Femur (tissue), 1 donor: ENCODE measurements at places on chromosomes 16 and 17.

GRCh38 chr16:56606476-56607108 lies 1.8 kb upstream of the MT2A start:
- no peak for DNase-seq

DNA sequence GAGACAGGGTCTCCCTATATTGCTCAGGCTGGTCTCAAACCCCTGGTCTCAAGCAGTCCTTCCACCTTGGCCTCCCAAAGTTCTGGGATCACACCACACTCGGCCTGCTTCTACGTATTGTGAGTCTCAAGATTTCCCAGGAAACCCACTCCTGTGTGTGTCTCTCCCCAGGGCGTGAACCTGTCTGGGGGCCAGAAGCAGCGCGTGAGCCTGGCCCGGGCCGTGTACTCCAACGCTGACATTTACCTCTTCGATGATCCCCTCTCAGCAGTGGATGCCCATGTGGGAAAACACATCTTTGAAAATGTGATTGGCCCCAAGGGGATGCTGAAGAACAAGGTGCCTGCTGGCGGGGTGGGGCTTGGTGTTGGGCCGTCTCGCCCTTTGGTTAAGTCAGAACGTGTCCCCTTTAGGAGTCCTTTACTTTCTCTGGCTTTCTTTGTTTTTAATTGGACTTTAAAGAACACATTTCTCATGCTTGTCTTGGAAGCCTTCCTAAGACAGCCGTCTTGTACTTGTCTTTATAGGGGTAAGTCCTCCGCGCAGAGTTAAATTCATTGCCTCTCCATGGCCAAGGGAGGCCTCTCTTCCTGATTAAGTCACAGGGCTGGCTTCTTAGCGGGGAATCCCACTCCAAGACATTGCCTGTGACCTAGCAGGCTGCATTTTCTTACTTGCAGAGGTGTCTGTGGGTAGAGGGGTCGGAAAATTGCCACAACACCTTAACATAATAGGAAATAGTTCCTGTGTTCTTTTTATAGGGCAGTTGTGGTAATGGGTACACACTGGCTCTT lies 136.4 kb downstream of the ABCC6 start:
- no peak for DNase-seq

- no peak for DNase-seq
Measured at GRCh38 chr17:16381496-16381820, 567 bp downstream of the UBB start.

GRCh38 chr17:79001190-79002020 lies 8.2 kb downstream of the CANT1 start:
- DNase-seq: no peak

GRCh38 chr17:76147211-76148014 lies 6.4 kb upstream of the FOXJ1 start:
- DNase-seq: no peak

DNA sequence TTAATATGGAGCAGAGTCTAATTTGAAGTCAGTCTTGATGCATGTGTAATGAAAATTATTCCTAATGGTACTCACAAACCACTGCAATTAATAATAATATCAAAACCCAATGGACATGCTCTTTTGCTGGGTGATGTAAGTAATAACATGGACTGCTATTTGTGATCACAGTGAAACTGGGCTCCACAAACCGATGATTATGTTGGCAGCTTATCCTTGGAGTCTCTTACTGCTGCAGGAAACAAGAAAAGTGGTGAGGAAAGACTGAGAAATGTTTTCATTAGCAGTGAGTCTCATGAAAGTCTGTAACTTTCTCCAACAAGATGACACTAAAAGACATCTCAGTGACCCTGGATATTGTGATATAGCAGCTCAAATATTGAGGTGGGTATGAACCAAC lies 45.2 kb downstream of the TMEM100 start:
- DNase-seq: no peak

DNA sequence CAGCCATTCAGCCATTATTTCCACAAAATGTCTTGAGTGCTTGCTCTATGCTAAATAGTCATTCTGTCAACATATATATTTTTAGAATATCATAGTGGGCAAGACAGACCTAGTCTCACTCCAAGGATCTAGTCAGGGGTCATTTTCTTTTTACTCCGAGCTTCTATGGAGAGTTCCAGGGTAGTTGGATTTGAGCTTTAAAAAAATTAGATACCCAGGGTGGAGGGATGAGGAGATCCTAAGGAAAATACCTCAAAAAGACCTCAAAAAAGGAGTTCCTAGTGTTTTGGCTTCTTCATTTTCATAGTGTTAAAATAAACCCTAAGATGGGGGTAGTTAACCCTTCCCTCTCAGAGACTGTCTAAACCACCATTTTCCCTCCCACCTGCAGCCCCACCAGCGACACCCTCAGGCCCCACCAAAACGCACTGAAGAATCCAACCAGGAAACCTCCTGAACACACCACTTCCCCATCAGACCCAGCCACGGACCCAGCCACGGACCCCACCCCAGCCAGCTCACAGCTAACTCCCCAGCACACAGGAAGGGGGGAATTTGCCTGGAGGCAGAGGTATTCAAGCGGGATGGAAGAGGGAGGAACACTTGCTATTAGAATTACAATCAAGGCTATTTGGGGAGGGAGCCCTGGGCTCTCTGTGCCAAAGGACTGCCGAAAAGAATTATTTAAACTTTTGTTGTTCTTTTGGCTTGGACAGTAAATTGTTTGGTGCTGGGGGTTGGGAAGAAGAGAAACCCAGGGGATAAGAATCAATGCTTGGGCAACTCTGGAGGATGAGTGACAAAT lies 2.2 kb downstream of the ETV4 start:
- DNase-seq: no peak

DNA sequence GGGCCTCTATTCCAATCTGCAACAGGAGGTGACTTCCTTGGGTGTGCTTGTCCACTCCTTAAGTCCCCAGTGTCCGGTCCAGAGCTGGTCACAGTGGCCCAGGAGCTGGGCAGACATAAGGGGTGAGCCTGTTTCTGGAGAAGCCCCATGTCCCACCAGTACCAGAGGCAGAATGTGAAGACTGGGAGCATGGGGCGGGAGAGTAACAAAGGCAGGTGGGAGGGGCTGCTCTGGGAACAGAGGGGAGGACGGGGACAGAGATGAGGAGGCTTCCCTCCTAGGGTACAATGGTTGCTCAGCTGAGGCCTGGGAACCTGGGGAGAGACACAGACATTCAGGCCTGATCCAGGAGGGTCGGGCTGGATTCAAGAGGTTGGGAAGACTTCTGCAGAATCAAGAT lies 323.3 kb upstream of the TNRC6C start:
- no peak for DNase-seq

GRCh38 chr17:58300336-58300735 lies 19.6 kb upstream of the MPO start:
- no peak for DNase-seq

GRCh38 chr17:48629411-48629759 lies 3.2 kb upstream of the HOXB9 start:
- no peak for DNase-seq

GRCh38 chr17:12070561-12070960 lies 49.9 kb downstream of the MAP2K4 start:
- DNase-seq: no peak

GRCh38 chr16:4683255-4684057 lies 9.9 kb upstream of the NUDT16L1 start:
- DNase-seq: no peak

DNA sequence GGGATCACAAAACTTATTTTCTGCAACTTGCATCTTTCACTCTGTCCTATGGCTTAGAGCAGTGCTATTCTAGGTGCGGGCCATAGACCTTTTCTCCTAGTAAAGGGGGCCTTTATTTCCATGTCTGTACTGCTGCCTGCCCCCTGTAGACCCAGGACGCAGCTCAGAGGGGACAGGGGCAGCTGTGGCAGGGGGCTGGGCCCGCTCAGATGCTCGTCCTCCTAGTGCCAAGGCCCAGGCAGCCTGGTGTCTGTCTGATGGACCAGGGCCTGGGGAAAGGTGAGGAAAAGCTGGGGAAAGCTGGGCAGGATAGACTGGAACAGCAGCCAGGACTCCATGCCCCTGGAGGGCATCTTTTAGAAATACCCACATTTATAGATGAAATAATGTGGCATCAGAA lies 25.6 kb downstream of the VAC14 start:
- DNase-seq: no peak

- DNase-seq: no peak
Measured at GRCh38 chr17:17539591-17539990, 43.4 kb upstream of the RASD1 start.

- no peak for DNase-seq
Measured at GRCh38 chr17:51629232-51629631, 368.9 kb downstream of the UTP18 start.

DNA sequence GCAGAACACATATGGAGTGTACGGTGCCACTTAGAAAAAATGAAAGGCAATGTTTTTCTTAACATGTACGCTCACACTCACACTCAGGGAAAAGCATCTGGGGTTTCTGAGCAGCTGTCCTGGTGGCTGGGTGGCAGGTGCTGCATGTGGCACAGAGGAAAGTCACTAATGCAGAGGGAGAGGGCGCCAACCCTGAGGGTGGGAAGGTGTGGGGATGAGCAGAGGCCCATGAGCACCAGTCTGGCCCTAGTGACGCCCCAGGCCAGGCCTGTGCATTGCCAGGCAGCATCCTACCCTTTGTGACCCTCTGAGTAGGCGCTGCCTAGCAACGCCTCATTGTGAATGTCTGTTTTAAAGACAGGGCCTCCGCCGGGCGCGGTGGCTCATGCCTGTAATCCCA lies 19.1 kb upstream of the LCMT1 start:
- no peak for DNase-seq

GRCh38 chr17:81925860-81926450 lies 1.6 kb downstream of the MAFG start:
- no peak for DNase-seq

DNA sequence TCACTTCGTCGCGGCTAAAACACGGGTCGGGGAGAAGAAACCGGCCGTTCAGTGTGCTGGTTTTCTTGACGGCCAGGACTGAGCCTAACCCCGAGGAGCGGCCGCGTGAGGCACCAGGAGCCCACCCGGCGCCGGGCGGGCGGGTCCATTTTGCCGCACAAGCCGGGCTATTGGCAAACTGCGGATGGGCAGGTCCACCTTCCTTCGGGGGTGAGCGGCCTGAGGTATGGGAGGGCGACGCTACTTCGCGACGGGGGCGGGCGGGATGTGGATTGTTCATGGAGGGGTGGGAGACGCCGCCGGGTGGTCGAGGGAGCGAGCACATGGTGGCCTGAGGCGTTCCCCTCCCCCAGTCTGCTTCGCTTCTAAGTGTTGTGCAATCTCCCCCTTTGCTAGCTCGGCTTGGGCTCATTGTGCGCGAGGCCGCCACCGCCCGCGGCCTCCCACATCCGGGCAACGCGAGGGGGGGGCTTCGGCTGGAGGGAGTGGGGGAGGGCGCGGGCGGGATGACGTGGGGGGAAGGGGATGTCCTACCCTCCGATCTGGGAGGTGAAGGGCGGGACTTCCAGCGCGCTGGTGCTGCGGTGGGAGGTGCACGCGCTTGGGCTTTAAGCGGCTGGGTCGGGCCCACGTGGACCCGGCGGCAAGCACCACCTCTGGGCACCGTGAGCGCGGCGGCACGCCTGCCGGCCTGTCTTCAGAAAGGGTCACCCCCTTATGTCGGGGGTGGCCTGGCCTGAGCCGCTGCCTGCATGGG lies 5.9 kb upstream of the CD68 start:
- peak; percentile 95 for DNase-seq

GRCh38 chr16:396605-397004 lies 394 bp upstream of the NME4 start:
- DNase-seq: peak; percentile 76

GRCh38 chr17:48262982-48263730 lies 155.6 kb downstream of the SNX11 start:
- DNase-seq: no peak

GRCh38 chr17:78357672-78358537 lies 2.0 kb downstream of the SOCS3 start:
- no peak for DNase-seq

DNA sequence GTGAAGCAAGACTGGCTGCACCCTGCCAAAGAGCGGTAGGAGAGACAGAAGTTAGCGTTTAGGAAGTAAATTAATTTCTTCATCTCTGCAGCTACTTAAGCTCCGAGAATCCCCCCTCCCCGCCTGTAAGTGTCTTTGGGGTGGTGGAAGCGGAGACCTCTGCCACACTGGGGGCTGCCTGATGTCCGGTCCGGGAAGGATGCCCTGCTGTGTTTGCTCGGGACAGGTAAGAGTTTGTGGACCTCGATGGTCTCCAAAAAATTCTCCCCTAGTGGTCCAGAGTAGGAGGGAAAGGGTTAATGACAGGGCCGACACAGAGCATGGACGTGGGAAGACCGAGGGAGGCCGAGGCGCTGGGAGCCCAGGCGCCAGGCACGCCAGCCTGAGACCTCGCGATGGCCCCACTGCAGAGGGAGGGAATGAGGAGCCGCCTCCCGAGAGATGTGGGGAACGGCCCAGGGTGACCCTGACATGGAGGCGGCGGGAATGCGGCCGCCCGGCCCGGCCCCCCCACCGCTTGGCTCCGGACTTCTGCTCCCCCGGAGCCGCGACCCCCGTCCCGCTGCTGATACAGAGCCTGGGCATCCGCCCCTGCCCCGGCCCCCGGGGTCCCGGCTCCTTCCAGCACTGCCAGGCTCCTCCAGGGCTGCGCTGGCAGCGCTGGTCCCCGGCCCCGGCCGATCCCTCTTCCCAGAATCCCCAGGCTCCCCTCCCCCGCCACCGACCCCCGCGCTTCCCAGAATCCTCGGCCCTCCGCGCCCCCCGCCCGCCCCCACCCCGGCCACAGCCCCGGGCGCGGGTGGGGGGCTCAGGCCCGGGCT lies 680 bp downstream of the ZNF629 start:
- peak; percentile 62 for DNase-seq

DNA sequence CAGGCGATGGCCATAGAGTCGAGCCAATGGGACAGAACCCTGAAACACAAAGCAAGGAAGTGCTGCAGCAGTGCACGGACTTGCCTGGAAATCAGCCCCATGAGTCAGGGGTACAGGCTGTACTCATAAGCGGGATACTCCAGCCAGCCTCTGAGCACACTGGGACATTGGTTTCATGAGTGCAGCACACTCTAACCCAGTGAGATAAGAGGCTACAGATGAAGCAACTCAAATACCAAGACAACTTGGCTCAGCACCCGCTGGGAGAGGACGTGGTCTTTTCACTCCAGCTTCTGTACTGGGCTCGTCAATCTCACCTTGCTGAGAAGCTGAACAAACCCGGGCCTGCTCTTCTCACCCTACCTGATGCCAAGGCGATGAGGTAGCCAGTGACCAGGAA lies 98.2 kb downstream of the AXIN2 start:
- DNase-seq: no peak

DNA sequence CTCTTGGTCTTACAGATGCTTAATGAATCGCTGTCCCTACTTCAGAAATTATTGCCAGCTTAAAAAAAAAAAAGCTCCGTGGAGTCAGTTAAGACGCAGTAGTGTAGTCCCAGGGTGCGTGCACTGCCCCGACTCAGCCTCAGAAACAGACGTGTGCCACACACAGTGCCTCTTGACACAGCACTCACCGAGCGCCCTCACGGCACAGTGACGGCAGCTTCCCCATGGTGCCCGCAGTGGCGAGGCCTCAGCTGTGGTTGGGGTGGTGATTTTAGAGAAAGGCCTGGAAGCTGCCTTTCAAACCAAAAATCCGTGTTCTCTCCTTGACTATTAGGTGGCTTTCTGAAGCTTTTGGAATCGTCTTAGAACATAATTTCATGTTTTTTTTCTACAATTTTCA lies 13.9 kb downstream of the TCF25 start:
- DNase-seq: no peak

GRCh38 chr17:6162216-6162615 lies 92.0 kb downstream of the WSCD1 start:
- no peak for DNase-seq

- no peak for DNase-seq
Measured at GRCh38 chr17:4772235-4772613, 538 bp downstream of the TM4SF5 start.

- no peak for DNase-seq
Measured at GRCh38 chr17:49959183-49959935, 9.6 kb upstream of the DLX4 start.
